ENCODE measurements at places on chromosomes 6 and 20. TPM values are rescaled to one million over a fixed set of nuclear protein-coding genes. Genes with fewer than 3 reads are reported as not detected.
A peak's percentile ranks its signal among the peaks of the same experiment; 100 is the strongest.

- no peak for DNase-seq
Observed at GRCh38 chr6:115891111-115891669, 169.5 kb downstream of the FRK start.

GRCh38 chr6:115899730-115900282 is 160.9 kb downstream of the FRK start:
- no peak for DNase-seq

DNA sequence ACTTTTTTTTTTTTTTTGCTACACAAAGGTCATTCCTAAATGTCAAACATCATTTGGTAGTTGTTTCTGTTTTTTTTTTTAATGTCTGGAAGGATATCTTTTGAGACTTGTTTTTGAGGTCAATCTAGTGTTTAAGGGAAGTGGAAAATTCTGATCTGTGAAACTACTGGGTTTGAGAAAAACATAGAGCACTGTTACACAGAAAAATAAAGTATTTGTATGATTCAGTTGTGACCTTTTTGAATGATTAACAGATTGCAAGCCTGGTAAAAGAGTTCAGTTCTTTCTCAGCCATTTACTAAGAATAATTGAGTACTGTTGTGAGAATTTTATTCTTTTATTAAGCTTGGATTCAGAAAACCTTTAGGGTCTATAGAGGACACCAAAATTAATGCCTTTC is 276.7 kb downstream of the ADGRB3 start:
- DNase-seq, result no peak

DNA sequence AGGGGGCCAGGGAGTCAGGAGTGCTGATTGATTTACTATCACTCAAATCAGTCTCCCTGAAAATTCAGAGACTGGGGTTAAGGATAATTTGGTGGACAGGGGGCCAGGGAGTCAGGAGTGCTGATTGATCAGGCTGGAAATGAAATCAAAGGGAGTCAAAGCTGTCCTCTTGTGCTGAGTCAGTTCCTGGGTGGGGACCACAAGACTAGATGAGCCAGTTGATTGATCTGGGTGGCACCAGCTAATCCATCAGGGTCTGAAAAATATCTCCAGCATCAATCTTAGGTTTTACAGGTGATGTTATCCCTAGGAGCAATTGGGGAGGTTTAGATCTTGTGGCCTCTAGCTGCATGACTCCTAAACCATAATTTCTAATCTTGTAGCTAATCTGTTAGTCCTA is 6.1 kb upstream of the AFG1L start:
- no peak for DNase-seq

GRCh38 chr20:52552181-52552872 is 360.7 kb upstream of the ZFP64 start:
- DNase-seq, result no peak

DNA sequence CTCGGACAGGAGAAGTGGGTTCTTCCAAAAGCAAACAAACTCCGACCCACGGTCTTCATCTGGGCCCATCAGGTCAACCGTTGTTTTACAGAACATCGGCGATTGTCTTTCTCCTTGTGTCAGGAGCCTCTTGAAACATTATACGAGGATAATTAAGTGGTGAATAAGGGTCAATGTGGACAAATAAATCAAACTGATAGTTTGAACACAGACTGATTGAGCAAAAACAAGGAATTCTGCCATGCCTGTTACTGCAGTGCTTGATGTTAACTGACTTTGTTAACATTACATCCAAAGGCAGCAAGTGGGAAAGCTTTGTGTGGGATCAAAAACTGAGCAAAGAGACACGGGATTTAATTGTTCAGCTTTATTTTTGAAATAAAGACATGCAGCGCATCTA is 101.1 kb upstream of the IFNGR1 start:
- no peak for DNase-seq

GRCh38 chr6:123519189-123519505 is 117.6 kb downstream of the TRDN start:
- peak; percentile 88 for DNase-seq

- no peak for DNase-seq
Observed at GRCh38 chr6:117870486-117871242, 36.4 kb upstream of the SLC35F1 start.

GRCh38 chr6:147909640-147910039 is 401.1 kb downstream of the SAMD5 start:
- DNase-seq, result no peak

DNA sequence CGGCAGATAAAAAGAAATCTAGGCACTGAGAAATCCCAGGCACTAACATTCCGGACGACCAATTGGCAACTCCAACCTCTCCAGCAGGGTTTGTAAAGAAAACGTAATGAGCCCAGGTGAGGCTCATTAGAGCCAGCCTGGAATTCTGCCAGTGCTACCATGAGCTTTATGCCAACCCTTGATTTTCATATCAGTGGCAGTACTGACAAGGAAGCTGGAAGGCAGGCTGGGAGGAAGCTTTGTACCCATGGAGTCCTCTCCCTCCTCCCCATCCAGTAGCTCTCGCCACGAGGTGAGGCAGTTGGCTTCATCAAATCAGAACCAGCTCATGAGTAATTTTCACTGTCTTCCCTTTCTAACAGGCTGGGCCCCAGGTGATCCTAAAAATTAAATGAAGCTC is 250.2 kb downstream of the ZNF217 start:
- no peak for DNase-seq

GRCh38 chr20:63767886-63768285 is 28.3 kb downstream of the SLC2A4RG start:
- no peak for DNase-seq

- DNase-seq, result no peak
Observed at GRCh38 chr20:19071446-19071725, 141.1 kb upstream of the SLC24A3 start.

DNA sequence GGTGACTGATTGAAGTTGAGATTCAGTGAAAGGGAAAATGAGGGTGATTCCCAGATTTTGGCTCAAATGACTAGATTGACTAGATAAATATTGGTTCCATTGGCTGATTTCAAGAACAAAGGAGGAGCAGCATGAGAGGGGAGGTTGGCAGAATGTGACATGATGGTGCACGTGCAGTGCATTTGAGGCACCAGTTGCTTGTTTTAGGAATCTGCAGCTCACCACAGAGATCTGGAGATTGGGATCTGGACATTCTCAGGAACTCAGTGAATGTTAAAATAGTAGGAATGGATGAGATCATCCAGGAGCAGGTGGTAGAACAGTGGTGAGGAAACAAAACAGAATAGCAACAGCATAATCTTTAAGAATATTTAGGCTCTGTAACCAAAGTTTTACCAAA is 496.3 kb downstream of the DHX35 start:
- no peak for DNase-seq

DNA sequence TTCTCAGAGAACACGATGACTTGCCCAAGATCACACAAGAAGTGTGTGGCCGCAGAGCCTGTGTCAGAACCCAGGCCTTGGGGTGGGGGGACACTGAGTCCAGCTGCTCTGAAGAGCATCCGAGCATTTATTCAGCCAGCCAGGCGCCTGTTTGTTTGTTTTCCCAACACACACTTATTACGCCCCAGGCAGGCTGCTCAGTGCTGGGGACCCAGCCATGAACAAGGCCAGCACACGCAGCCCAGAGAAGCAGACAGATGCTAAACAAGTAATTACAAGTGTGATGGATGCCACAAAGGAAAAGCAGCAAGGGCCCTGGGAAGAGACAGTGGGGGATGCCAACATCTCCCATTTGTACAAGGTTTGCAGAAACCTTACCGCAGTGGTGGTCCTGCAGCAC is 19.4 kb upstream of the SIRPA start:
- no peak for DNase-seq

The ENPP3 gene
- total RNA-seq, result 0.16 TPM

The KIF6 gene
- total RNA-seq, result 0.16 TPM

The HSPA1B gene
- total RNA-seq, result 215 TPM

The SLC22A16 gene
- 0.32 TPM for total RNA-seq

The FLRT3 gene
- 0.22 TPM for total RNA-seq

The SNAP91 gene
- 5.5 TPM for total RNA-seq

The MED20 gene
- 22.9 TPM for total RNA-seq

The KCNK17 gene
- not detected for total RNA-seq
